HTR-8/SVneo (cell line): ENCODE measurements at places on chromosomes 7 and 10.

DNA sequence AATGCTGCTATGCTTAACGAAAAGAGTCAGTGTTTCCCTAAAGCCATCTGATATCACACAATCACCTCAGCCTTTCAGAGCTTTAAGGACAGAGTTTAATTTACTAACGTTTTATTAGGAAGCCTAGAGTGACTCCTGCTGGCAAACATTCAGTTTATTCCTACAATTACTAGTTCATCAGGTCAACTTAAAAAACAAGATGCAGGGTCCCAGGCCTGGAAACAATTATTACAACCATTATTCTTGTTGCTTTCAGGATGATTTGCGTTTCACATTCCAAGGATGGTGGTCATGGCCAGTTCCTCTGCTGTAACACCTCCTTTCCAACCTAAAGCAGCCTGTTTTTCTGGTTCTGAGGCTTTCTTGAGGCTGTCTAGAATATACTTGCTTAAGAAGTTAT, 1.5 kb upstream of the FAM53B start:
- no peak for DNase-seq

- no peak for DNase-seq
These were observed 278.1 kb downstream of the HTR7 start for GRCh38 chr10:90579602-90580242.

GRCh38 chr7:128841921-128842673, 11.9 kb downstream of the FLNC start:
- DNase-seq, result no peak

DNA sequence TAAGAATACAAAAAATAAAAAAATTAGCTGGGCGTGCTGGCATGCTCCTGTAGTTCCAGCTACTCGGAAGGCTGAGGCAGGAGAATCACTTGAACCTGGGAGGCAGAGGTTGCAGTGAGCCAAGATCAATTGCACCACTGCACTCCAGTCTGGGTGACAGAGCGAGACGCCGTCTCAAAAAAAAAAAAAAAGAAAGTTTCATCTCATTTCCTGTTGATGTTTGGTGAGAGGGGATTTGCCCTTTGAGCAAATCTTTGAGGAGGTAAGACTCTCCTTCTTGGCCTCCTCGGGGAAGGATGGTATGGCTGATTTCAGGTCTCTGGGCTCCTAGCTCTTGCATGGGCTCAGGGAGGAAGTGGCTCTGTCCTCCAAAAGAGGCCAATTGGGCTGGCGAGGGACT, 3.6 kb upstream of the GRID2IP start:
- no peak for DNase-seq

DNA sequence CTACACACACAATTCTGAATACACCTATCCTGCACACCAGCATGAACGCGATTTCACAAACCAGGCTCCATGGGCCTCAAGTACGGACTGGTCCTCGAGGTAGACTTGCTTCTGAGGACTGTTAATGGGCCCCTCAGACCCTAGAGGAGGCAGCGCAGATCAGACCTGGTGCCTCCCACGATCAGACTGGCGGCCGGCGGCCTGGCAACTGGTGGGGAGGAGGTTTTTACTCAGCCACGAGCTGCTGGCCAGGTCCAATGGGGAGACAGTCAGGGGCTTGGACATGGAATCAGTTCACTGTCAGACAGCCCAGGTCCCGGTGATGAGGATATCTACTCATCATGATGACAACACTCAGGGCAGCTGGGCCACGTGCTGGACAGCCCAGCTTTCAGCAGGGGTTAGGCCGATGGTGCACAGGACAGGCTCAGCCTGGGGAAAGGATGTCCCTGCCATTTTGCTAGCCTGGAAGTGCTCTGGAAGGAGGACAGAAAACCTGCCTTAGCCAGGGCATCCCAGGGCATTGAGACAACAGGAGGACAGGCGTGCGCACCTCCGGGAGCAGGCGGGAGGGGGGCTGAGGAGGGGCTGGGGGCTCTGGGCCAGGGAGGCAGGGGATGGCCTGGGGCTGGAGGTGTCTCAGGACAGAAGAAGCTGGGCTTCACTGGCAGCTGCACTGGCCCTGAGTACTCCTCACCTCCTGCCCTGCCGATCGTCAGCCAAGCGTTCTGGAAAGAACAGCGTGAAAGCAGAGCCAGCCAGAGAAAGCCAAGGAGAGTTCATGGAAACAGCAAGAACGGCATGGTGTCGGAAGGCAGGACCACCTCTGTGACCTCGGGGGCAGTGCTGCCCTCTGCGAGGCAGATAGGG, 48.0 kb upstream of the RASGEF1A start:
- DNase-seq, result no peak

- DNase-seq, result no peak
These were observed 118.6 kb upstream of the ZNF479 start for GRCh38 chr7:57250801-57251200.

DNA sequence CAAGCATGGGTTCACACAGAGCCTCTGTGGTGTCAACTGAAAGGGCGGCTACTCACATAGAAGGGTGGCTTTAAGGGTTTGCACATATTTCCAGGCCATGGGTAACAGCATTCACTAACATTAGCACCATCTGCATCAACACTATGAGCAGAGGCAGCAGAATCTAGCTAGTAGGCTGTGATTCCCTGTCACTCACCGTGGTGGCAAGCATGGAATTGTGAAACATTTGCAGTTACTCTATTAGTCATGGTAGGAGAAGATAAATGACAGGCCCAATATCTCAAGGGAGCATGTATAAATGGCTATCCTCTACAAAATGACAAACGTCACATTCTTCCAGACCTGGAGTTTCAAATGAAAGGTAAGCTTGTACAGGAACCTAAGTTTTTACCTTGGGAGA, 32.2 kb upstream of the CUBN start:
- no peak for DNase-seq

DNA sequence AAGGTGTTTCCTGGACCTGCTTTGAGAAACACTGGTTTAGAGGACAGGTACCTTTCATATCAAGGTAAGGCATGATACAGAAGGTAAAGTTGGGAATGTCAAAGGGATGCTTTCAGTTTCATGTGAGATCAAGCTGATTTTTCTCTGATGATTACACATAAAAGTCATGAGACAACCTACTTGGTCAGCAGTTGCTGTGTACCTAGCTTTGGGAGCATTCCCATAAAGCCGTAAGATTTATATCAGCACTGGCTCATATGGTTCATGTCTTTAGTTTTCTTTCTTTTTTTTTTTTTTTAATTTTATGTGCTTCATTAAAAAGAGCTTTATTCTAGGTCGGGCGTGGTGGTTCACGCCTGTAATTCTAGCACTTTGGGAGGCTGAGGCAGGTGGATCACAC, 265.3 kb upstream of the LRGUK start:
- DNase-seq, result no peak

DNA sequence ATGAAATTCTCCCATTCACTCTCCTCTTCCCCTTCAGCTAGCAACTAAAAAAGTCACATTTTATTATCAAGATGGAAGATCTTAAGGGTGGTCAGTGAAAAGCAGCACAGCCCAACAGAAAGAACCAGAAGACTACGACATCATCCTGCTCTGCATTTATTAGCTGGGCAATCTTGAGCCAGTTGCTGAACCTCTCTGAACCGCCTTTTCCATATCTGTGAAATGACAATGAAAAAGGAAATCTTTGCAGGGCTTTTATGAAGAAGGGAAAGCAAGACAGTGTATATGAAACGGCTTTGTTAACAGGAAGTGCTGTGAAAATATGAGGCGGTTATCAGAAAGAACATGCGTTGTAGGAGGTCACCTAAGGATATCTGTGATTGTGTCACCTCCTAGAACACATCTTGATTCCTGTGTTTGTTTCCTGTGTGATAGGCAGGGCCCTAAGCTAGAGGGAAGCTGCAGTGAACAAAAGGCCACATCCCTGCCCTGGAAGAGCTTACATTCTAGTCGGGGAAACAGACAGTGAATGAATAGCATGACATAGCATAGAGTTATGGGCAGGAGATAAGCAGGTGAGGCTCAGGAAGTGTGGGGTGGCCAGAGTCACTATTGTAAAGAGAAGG, 36.0 kb upstream of the KCNMA1 start:
- no peak for DNase-seq

- DNase-seq, result no peak
These were observed 10.1 kb downstream of the CHN2 start for GRCh38 chr7:29204491-29205272.

DNA sequence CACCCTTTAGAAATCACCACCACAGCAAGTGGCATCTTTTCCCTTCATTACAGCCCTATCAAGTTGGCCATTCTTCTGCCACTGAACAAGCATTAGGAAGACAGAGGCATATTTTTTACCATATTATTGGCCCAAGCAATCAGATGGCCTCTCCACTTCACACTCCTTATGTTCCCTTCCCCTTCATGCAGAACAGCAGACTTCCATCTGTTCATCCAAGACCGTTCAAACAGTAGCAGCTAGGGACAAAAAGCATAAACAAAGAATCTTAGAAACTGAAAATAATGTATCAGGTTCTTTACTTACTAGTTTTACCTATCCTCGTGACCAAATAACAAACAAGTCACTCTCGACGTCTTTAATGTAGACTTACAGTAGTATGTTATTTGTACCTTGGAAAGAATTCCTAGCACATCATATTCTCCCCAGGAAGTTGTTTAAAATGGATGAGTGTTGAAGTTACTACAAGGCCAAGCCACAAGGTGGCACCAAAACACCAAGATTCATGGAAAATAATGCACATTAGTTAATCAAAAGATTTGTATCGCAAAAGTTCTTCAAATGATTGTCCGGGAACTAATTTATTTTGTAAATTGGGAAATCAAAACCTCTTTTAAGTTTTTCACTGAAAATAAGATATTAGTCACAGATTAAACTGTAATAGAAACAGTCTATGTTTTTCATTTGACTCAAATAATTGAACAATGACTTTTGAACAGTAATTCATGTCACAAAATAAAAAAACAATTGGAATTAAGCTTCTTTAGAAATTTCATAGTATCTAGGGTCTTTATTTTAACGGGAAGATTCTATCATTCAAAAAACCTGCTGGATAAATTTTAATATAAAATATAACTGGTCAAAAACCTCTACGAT, 112.1 kb downstream of the VPS41 start:
- peak; percentile 44 for DNase-seq

GRCh38 chr10:97669571-97669970, 17.5 kb downstream of the AVPI1 start:
- DNase-seq, result no peak

DNA sequence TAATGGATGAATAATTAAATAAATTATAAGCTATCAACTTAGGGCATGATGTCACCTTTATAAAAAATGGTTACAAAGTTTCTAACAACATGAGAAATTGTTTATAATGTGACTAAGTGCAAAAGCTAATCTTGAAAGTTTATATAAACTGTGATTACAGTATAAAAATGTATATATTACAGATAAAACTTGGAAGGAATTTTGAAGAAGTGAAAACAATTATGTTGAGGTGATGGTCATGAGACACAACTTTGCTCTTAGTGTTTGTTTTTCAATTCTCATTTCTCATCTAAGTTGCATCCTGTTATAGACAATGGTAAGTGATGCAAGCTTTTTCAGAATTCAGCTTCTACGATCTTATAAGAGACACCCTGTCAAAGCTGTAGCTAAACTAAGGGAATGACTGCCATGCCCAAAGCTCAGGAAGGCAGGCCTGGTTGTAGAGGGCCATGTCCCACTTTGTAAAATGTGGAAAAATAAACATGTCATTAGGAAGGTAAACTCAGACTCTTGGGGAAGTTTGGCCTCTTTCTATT, 23.9 kb downstream of the MACC1 start:
- DNase-seq, result no peak

DNA sequence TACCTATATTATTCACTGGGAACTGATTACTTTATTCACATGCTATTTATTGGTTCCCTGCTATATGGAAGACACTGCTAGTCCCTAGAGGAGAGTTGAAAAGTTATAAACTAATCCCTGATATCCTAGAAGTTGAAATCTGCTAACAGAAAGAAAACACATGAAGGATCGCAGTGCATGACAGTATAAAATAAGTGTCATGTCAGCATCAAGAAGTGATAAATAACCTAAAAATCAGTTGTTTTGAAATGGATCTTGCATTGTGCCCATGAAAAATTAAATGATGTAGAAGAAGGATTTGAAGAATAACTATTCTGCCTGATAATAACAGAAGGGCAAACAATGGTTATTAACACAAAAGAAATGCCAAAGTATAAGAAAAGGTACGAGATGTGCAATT, 293.3 kb upstream of the LRRN3 start:
- DNase-seq, result no peak

DNA sequence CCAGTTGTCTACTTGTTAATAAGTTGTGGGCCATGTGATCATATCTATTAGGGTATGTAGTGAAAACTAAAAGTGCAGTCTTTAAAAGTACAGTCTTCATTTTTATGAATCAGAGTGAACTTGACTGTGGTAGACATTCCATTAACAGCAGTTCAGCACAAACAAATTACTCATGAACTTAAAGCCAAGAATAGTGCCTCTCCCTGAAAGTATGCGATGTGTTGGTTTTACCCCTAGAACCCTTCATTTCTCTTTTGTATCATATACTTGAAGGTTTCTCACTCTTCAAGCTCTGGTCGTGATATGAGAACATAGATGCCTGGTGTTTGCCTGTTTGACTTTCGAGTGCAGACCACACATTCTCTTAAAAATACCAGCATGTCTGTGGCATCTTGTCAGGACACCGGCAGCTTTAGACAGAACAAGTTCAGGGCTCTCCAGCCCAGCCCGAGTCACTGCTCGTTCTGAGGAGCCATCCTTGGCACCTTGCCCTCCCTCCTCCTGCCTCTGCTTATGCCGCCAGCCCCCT, 159.3 kb downstream of the LCOR start:
- no peak for DNase-seq

DNA sequence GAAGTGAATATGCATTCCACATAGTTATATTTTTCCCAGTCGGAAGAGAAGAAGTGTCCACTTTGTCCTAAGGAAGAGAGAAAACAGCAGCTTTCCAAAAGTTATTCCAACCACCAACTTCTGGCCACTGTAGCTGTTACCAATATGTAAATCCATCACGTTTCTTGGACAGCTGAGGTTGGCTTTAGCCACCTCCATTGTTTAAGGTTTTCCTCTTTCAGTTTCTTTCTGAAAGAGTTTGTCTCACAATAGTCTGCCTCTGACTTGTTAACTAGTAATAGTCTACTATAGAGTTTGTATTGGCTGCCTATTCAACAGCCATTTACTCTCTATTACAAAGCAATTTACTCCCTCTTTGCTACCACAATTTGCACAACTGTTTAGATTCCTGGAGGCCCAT, 457.6 kb upstream of the LRRN3 start:
- no peak for DNase-seq

- no peak for DNase-seq
These were observed 22.3 kb upstream of the GDI2 start for GRCh38 chr10:5835446-5836095.

- no peak for DNase-seq
These were observed 1.4 kb upstream of the ASNS start for GRCh38 chr7:97873606-97874005.

GRCh38 chr7:139127648-139128047, 18.1 kb upstream of the ZC3HAV1 start:
- DNase-seq, result no peak
